ENCODE measurements at places on chromosomes 4 and X. TPM values are rescaled to one million over a fixed set of nuclear protein-coding genes. Genes with fewer than 3 reads are reported as not detected.

- peak; percentile 53 for DNase-seq
Observed at GRCh38 chr4:145937971-145938611, 532 bp downstream of the ZNF827 start.

Gene RBM47
- 1.1 TPM for total RNA-seq

DNA sequence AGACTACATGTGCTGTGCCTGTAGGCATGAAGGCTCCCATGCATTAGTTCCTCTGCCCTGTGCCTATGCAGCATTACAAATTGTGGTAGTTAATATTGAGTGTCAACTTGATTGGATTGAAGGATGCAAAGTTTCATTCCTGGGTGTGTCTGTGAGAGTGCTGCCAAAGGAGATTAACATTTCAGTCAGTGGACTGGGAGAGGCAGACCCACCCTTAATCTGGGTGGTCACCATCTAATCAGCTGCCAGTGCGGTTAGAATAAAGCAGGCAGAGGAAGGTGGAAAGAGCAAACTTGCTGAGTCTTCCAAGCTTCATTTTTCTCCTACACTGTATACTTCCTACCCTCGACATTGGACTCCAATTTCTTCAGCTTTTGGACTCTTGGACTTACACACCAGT lies 460.2 kb upstream of the SMIM31 start:
- DNase-seq: no peak

Gene TIMM17B
- 88.0 TPM for total RNA-seq

Gene SPIN2A
- total RNA-seq: 0.74 TPM

Gene ZCCHC18
- total RNA-seq: 0.17 TPM

Gene TMPRSS11A
- total RNA-seq: not detected

- DNase-seq: no peak
Observed at GRCh38 chr4:139740121-139740520, 74.5 kb downstream of the MGST2 start.

GRCh38 chr4:108210989-108211835 lies 42.5 kb upstream of the LEF1 start:
- DNase-seq: no peak

DNA sequence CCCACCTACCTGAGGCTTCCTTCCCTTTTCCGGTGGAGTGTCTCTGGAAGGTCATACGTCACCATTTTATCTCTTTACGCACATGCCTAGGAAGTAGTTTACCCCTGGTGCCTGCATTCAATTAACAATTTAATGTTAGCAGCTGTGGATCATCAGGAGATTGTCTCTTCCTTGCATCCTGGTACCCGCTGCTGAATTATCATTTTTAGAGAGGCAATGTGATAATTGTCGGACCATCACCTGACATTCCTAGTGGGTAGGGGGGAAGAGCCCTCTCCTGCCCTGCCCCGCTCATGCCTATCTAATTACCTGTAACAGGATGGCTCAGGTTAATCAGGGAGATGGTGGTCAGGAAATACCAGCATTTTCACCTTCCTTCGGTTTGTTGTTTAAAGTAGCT lies 863.6 kb downstream of the RPA4 start:
- DNase-seq: no peak

- DNase-seq: no peak
Observed at GRCh38 chr4:76219299-76220055, 5.9 kb upstream of the SCARB2 start.

GRCh38 chr4:87882861-87883260 lies 50.1 kb downstream of the MEPE start:
- no peak for DNase-seq

GRCh38 chrX:117990438-117990837 lies 126.2 kb downstream of the KLHL13 start:
- no peak for DNase-seq

DNA sequence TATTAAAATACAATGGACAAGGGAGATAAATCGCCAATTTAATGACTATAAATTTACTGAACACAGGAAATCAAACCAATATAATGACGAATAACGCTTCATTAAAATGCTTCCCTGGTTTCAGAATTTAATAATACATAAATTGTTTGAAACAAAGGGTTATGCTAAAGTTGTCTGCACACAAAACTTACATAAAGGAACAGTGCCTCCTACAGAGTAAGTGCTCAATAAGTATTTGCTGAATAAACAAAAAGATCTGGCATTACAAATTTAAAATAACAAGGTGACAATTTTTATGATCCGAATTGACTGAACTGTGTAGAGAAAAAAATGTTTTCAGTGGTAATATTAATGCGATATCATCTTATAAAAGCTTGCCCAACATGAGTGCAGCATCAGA lies 69.6 kb downstream of the NOCT start:
- DNase-seq: no peak

Gene HSFX3
- not detected for total RNA-seq

Gene UGT2B10
- not detected for total RNA-seq

DNA sequence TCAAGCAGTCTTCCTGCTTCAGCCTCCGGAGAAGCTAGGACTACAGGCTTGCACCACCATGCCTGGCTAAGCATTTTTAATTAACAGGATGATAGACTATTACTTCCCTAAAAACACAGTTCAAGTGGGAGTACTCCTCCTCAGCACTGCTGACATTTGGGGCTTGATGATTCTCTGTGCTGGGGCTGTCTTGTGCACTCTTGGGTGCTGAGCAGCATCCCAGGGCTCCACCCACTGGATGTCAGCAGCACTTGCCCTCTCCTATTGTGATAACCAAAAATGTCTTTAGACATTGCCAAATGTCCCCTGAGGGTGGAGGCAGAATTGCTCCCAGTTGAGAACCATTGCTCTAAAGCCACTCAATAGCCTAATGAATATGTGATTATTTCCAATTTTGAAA lies 60.4 kb downstream of the CLCN4 start:
- no peak for DNase-seq

GRCh38 chrX:154443992-154444754 lies at the start of gene FAM50A:
Gene FAM50A, plus strand, starts transcription at chrX:154444141. Its CDS starts 95 bp downstream, at chrX:154444236.
- peak; percentile 65 for DNase-seq

DNA sequence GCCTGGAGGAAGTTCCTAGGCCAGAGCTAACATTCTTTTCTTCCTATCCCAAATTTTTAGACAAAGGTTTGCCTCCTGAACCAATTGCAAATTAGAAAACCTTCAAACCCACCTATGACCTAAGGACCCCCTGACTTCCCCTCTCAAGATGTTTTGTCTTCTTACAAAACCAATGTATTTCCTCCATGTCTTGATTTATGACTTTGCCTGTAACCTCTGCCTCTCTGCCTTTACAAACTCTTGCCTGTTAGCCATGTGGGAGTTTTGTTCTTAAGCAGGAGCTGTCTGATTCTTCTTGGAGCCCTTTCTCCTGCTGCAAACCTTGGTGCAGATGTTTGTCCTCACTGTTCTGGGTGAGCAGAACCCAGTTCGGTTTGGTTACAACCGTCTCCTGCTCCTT lies 222.3 kb upstream of the BOD1L1 start:
- DNase-seq: no peak

DNA sequence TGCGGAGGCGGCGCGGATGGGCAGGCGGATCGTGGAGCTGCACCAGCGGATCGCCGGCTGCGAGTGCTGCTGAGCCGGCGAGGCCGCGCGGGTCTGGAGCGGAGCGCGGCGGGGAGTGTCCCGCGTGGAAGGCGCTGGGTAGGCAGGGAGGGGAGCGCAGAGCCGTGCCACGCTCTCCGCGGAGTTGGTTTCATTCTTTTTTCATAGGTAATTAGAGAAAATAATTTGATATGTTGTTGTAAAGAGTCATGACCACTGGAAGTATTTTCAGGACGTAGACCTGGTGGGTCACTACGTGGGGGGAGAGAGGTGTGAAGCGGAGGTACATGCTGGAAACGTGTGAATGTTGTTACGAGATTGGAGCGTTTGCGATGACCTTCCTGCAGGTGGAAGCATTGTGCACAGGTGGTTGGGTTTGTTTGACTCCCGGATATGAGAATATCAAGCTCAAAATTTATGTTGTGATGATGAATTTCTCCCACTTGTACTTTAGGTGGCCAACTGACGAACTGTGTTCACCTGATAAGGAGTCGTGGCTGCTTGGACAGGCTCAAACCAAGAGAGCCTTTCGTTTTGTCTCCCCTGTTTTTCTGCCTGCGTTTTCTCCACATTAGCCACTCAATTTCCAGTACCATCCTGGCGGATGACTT lies 19.1 kb upstream of the S100P start:
- DNase-seq: peak; percentile 85
